ENCODE measurements at places on chromosomes 1 and 21.

DNA sequence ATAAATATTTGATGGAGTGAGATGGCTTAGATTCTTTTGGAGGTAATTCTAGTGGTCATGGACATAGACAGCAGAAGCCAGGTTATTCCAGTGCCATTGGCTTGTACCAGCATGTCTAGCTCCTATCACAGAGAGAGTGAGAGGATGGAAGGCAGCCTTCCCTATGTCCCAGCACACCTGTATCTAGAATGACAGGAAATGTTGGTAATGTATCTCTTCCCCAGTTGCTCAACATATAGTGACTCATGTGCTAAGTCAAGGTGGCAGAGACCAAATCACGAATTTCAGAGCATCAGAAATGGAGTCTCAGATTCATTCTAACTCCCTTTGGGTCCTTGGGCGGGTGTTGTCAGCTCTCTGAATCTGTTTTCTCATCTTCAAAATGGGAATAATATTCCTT, 28.4 kb downstream of the METTL13 start:
- no peak for DNase-seq

- no peak for DNase-seq
Measured at GRCh38 chr1:178300352-178300699, 196.4 kb downstream of the CLEC20A start.

DNA sequence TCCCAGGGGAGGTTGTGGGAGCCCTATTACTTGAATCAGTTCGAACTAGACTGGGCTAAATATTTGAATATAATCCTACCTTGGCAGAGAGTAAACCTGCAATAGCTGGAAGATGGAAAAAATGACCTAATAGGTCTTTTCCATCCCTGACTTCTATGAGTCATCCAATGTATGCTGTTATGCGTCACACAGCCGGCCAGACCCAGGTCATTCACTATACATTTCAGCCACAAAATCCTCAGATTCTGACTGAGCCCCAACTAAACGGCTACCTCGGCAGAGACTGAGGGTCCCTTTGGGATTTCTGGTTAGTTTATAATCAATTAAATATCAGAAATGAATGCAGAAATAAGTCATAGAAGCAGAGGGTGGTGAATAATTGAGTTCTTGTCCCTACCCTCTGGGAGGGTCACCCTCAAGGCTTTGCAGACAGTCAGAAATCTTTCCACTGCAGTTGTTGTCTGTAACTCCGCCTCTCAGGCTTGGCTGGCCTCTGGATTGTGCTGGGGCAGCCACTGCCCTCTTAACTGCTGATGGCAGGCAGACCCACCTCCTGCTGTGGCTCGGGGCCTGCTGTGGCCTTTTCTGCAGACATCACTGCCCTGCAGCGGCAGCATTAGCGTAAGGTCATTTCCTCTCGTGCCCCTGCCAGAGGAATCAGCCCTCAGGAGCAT, 240.5 kb downstream of the TGFB2 start:
- DNase-seq: no peak

- DNase-seq: no peak
Measured at GRCh38 chr21:16437586-16437985, 707.8 kb downstream of the USP25 start.

DNA sequence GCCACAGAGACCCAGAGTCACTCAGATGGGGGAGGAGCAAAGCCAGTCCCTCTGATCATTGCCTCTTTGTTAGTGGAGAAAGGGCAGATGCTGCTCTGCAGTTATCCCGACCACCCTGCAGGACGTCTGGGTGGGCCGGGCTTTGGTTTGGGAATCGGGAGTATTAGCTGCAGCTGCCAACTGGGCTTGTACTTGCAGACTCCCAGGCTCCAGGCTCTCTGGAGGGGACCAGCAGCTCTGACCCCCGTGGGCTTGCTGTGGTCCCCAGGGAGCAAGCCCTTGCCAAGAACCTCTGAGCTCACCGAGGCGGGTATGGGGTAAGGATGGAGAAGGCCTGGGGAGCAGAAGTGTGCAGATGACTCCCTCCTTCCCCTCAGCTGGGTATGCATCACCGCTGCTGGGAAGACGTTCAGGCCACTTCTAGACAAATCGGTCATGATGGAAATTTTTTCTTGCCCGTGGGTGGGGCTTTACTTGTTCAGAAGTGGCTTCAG, 21.6 kb downstream of the MAPKAPK2 start:
- no peak for DNase-seq

GRCh38 chr1:192967211-192967877, 91.8 kb downstream of the UCHL5 start:
- DNase-seq: no peak

DNA sequence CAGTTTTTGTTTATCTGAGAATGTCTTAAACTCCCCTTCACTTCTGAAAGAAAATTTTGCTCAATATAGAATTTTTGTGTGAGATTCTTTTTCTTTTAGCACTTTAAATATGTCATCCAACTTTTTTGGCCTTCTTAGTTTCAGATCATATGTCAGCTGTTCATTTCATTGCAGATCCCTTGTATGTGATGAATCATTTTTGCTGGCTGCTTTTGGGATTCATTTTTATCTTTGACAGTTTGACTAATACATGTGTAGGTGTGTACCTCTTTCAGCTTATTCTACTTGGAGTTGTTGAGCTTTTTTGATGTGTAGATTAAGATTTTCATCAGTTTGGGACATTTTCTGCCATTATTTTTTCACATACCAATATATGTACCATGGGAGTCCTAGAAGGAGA, 156.8 kb downstream of the FASLG start:
- DNase-seq: no peak

- no peak for DNase-seq
Measured at GRCh38 chr1:168304865-168305264, 24.2 kb downstream of the TBX19 start.

GRCh38 chr1:229803626-229804217, 177.7 kb downstream of the URB2 start:
- DNase-seq: no peak

DNA sequence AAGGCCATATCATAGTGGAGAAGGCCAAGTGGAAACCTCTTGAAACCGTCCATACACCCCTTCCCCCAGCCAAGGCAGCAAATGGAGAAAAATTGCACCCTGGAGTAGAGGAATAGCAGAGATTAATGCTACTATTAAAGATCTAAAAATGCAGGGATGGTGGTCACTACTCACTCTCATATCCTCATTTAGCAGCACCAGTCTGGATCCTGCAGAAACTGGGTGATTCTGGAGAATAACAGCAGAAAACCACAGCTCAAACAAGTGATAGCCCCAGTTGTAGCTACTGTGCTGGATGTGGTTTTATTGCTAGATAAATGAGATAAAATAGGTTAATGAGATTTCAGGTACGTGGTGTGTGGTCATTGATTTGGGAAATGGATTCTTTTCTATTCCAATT, 30.3 kb downstream of the S1PR1 start:
- DNase-seq: no peak

Data from NCI-H2081 treated with DMSO at 0.1 percent for 48 hours (cell line).